ENCODE measurements at places on chromosomes 13 and 19. TPM values are rescaled to one million over a fixed set of nuclear protein-coding genes. Genes with fewer than 3 reads are reported as not detected.
A peak's percentile ranks its signal among the peaks of the same experiment; 100 is the strongest.

DNA sequence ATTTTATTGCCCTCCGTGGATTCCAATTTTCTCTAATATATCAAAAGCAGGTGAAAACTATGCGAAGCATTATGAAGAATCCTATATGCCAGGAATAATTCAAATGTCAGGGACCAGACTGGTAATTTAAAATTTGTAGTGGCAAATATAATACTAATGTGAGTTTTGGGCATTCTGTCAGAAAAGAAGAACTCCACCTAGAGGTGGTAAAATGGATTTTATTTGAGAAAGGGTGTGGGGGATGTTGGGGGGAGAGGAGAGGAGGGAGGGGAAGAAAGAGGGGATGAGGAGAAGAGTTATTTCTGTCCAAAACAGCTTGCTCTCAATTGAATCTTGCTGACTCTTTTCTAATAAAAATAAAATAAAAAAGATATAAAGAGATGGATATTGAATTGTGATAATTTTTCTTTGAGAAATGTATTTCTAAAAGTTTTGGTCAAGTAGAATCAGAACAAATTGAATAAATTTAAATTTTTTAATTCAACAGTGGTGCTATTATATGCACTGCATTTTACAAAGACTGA, 929.3 kb upstream of the SLITRK5 start:
- DNase-seq: no peak

PSG2 gene
- total RNA-seq: not detected

DNA sequence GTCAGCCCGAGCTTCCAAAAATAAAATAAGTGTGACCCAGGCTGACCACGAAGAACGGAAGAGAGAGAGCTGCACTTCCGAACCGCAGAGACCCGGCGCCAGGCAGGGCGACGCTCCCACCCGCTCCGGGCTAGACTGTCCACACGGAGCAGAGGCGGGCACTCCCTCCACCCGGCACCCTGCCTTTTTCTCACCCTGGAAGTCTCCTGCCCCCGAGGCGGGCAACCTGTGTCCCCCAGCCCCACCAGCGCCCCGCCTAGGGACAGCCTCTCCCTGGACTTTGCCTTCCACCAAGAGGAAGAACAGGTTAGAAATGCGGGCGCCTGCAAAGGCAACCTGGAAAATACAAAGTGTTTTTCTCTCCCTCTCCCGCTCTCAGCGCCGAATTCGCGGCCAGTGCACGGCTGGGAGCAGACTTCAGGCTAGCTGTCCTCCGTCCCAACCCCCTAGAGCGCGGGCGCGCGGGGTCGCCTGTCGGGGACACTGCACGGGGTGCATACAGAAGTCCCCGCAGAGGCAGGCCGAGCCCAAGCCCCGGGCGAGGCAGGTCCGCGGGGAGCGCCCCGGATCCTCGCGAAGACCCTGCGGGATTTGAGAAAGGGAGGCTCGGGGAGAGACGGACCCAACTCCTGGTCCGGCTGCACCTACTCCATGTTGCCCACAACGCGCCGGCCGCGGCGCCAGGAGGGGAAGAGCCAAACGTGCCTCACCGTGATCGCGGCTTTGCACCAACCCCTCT, 845 bp downstream of the SPRY2 start:
- peak; percentile 66 for DNase-seq

- DNase-seq: no peak
These were observed 1.1 kb downstream of the EDDM13 start for GRCh38 chr19:56273563-56274117.

- no peak for DNase-seq
These were observed 22.3 kb upstream of the MYDGF start for GRCh38 chr19:4692251-4693077.

- DNase-seq: no peak
These were observed 66.4 kb downstream of the SPACA7 start for GRCh38 chr13:112442483-112443090.

DNA sequence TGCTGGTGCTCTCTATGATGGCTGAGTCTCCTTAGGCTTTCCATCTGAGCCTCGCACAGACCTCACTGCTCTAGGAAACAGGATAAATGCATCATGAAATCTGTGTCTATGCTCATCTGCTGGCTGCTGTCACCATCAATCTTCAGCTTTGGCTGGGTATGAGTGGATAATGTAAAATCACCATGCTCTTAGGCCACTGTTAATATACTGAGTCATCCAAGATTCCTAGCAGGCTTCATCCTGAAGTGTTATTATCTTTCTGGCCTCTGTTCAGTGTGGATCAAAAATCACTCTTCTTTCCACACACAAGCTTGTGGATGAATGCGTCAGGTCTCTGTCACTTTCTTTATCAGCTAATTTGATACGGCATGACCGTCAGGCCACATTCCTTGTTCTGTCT, 317.4 kb downstream of the NALCN start:
- DNase-seq: no peak

DNA sequence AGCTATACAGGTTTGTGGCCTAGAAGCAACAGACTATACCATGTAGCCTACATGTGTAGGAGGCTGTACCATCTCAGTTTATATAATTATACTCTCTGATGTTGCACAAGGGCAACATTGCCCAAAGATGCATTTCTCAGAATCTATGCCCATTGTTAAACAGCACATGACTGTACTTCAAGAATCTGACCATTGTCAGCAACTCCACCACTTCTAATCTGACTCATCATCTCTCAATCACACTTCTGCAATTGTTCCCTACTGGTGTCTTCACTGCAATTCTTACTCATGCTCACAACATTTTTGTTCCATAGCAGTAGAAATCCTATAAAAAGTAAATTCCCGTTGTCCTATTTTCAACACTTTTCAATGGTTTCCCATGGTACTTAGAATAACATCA, 63.9 kb upstream of the ATXN8OS start:
- no peak for DNase-seq

DNA sequence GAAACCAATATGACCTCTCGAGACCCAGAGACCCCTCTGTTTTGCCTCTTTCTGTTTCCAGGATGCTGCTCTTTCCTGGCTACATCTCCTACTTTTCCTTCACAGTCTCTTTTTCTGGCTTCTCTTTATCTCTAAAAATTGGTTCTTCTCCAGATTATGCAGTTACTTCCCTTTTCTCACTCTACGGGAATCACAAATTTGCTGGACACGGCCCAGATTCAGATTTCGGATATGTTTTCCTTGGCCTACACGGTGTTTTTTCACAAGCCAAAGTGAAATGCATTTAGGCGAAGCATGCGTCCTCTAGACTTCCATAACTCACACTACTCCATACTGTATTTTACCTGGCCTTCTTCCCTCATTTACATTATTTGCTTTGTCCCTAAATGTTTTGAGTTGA, 214.7 kb upstream of the MIR17HG start:
- no peak for DNase-seq

PSG6 gene
- total RNA-seq: not detected

DNA sequence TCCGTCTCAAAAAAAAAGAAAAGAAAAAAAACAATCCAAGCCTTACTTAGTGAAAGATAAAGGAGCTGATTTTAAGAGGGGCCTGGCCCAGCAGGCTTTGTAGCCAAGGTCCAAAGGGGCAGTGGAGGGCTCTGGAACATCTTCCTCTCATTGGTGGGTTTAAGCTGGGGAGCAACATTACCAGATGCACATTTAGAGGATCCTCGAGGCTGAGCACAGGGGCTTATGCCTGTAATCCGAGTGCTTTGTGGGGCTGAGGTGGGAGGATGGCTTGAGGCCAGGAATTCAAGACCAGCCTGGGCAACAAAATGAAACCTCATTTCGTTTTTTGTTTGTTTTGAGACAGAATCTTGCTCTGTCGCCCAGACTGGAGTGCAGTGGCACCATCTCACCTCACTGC, 8.0 kb upstream of the TMEM160 start:
- no peak for DNase-seq

GRCh38 chr13:71613066-71613745, 253.8 kb downstream of the DACH1 start:
- DNase-seq: no peak

DNA sequence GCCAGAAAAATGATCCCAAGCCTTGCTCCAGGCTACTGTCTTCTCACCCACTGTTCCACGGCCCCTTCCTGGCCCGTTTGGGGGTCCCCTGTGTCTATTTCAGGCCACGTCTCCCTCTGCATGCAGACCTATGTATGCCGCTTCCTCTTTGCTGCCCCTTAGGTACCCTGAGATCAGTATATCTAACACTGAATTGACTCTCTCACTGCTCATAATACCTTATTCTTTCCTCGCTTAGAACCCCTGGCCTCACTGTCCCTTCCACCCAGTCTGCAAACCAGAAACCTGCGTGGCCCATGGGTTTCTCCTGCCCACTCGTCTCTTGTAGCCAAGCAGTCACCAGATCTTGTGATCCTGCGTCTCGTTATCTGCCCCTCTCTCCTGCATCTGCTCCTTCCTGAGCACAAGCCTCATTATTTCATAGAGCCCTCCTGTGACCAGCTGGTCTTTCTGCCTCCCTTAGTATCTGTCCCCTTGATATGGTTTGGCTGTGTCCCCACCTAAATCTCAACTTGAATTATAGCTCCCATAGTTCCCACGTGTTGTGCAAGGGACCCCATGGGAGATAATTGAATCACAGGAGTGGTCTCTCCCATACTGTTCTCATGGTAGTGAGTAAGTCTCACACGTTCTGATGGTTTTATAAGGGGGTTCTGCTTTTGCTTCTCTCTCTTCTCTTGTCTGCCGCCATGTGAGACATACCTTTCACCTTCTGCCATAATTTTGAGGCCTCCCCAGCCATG, 109.0 kb upstream of the RNF113B start:
- no peak for DNase-seq

ZNF177 gene
- total RNA-seq: 11.9 TPM

- no peak for DNase-seq
These were observed 1686.7 kb upstream of the MIR17HG start for GRCh38 chr13:89660752-89661151.

All from occipital lobe (tissue), 3 donors.